ENCODE measurements at places on chromosomes 2 and 18. TPM values are rescaled to one million over a fixed set of nuclear protein-coding genes. Genes with fewer than 3 reads are reported as not detected.

GRCh38 chr2:17752246-17752645, 1.4 kb downstream of the SMC6 start:
- peak overlapping the region; percentile 99 for H3K4me3 ChIP-seq
- H3K36me3 ChIP-seq = no peaks in the 10 kb centered on the region
- no peaks in the 10 kb centered on the region for H3K4me1 ChIP-seq
- DNase-seq = no peak

- no peak overlapping the region for H3K27ac ChIP-seq
- H3K4me3 ChIP-seq = no peak overlapping the region
- H3K27me3 ChIP-seq = no peaks in the 10 kb centered on the region
- H3K4me1 ChIP-seq = no peaks in the 10 kb centered on the region
Measured at GRCh38 chr2:26024260-26024659, 9.6 kb upstream of the RAB10 start.

DNA sequence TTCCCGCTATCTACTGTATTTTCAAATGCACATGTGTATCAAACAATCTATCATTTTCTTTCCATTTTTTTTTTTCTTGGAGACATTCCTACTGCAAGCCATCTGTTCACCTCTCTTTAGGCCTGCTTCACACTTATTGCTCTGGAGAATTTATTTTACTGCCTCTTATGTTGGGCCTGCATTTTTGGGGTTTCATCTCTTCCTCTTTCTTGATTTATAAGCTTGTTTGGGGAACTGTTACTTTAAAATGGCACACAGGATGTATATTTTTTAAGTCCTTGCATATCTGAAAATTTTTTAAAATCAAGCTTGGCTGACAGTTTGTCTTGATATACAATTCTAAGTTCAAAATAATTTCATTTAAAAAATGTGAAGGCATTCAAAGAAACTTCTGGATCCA, 3.5 kb upstream of the RAB27B start:
- DNase-seq = no peak
- no peaks in the 10 kb centered on the region for H3K4me1 ChIP-seq
- no peaks in the 10 kb centered on the region for H3K36me3 ChIP-seq
- no peaks in the 10 kb centered on the region for H3K27me3 ChIP-seq
- no peak overlapping the region for H3K27ac ChIP-seq

EFHD1 gene
- 1.5 TPM for total RNA-seq

INPP5D gene
- total RNA-seq = 7.1 TPM

CAMKMT gene
- total RNA-seq = 18.6 TPM
